Activated T-cell treated with anti-CD3 and anti-CD28 coated beads, Interleukin-2, amount 50 U/mL, for 1 hour (primary cell): ENCODE measurements at places on chromosomes 12 and 14.

DNA sequence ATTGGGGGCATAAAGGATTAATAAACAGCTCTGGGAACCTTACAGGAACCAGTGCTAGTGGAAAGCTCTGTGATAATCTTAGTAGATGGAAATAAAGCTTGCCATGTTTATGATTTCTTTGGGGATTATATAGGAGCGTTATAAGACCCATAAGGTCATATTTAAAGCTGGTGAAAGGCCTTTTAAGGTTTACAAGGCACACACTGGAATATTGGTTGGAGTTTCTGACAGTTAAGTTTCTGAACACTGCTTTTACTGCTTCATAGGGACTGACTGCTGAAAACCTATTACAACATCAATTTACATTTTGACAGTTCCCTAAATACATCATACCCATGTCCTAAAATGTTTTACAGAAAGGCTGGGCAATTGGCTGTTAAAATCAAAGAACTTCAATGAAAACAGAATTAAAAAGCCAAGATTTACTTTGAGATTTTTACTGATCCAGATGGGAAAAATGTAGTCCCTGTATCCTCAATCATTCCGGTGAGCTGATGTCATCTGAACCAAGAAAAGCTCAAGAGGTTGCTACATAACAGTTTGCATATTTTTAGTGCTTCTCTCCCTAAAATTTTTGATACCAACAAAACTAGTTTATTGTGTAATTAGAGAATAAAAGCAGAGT lies 153.7 kb upstream of the IGF1 start:
- DNase-seq = no peak

GRCh38 chr12:1611803-1612572 lies 17.0 kb upstream of the WNT5B start:
- no peak for DNase-seq

DNA sequence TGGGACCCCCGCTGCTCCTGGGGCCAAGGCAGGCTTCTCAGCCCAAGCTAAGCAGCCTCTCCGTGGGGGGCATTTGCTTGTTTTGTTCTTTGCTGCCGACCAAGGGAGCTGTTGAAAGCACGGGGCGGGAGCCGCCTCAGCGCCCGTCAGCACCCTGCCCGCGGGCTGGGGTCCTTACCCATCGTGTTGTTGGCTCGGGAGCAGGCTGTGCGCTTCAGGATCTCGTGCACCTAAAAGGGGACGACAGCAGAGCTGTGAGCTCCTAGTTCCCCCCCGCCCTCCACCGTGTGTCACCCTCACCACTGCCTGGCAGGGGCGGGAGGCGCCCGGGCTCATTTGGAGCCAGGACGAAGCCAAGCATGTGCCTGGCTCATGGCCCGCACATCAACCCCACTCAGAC lies 117.5 kb downstream of the ANO2 start:
- DNase-seq = no peak

GRCh38 chr14:102095231-102095870 lies 8.5 kb upstream of the HSP90AA1 start:
- no peak for DNase-seq

- DNase-seq = peak; percentile 46
Observed at GRCh38 chr12:104498211-104498801, 41.6 kb downstream of the CHST11 start.

GRCh38 chr14:24280797-24281460 lies 9.5 kb upstream of the RABGGTA start:
- DNase-seq = no peak

GRCh38 chr14:59036134-59036533 lies 152.3 kb upstream of the DAAM1 start:
- DNase-seq = no peak

- DNase-seq = no peak
Observed at GRCh38 chr12:64603183-64603841, 7.0 kb upstream of the RASSF3 start.

GRCh38 chr12:94977766-94978468 lies 25.6 kb downstream of the NDUFA12 start:
- DNase-seq = no peak

- DNase-seq = no peak
Observed at GRCh38 chr14:25396128-25396527, 346.2 kb upstream of the STXBP6 start.

- DNase-seq = no peak
Observed at GRCh38 chr12:124893792-124894516, 20.5 kb downstream of the UBC start.

GRCh38 chr12:132827763-132828703 lies 636 bp downstream of the GOLGA3 start:
- DNase-seq = no peak

- no peak for DNase-seq
Observed at GRCh38 chr12:43028826-43029225, 439.3 kb upstream of the PRICKLE1 start.

GRCh38 chr12:45914090-45914489 lies 76.3 kb downstream of the SCAF11 start:
- no peak for DNase-seq

- DNase-seq = no peak
Observed at GRCh38 chr12:105956662-105957457, 181.9 kb downstream of the NUAK1 start.

DNA sequence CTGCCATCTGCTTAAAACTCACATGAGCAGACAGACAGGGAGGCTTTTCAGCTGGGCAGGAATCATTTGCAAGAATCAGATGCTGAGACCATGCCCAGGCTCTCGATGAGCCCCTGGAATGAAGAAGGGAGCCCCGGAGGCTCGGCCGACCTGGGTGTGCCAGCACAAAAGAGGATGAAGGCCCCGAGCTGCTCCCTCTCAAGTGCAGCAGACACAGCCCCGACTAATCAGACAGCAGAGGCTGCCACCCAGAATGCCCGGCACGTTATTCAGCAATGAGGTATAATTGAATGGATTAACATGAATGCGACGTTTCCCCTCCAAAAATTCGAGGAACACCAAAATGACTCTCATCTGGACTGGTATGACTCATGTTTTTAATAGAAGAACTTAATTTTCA lies 58.9 kb downstream of the BCL11B start:
- DNase-seq = peak; percentile 62

DNA sequence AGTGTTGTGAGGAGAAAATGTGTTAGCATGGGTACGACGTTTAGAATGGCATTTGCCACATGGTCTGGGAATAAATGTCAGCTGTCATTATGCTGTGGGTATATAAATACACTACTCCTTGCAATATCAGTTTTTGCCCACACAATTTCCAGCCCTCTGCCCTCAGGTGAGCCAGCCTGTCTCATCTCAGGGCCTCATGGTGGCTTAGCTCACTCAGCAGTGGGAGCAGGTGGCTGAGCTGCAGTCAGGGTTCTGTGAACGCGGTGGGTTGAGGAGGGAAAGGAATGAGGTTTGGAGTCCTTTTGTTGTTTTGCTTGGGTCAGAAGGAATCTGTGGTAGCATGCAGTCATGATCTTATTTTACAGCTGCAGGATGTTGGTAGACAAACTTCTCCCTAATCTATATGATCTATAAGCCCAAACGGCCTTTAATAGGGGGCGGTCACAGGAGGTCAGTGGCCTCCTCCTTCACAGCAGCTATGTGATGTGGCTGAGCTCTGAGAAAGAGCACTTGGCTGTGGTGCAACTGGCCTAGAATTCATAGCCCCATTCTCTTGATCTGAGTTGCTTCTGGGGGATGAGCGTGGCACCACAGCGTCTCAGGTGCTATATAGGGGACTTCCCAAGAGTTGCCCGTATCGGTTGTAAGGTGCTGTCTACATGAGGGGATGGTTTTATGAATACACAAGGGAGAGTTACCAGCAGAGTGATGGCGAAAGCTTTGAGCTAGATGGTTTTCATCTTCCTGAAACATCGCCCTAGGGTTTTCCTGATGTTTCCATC lies 27.8 kb upstream of the KCNA5 start:
- DNase-seq = no peak

DNA sequence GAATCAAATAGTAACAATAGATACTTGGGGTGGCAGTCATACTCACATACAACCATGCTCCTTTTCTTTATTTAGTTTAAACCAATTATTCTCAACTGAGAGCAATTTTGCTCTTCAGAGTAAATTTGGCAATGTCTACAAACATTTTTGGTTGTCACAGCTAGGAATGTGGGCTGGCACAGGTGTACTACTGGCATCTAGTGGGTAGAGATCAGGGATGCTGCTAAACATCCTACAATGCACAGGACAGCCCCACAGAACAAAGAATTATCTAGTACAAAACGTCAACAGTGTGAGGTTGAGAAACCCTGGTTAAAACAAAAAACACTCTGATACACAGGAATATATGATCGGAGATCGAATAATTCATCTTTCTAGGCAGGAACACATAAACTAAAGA lies 186.5 kb downstream of the NELL2 start:
- DNase-seq = no peak

- DNase-seq = no peak
Observed at GRCh38 chr14:52422650-52423356, 108.7 kb downstream of the PTGER2 start.

GRCh38 chr12:6273541-6274230 lies 36.8 kb upstream of the PLEKHG6 start:
- no peak for DNase-seq

- DNase-seq = no peak
Observed at GRCh38 chr14:96081767-96082400, 42.7 kb downstream of the C14orf132 start.

DNA sequence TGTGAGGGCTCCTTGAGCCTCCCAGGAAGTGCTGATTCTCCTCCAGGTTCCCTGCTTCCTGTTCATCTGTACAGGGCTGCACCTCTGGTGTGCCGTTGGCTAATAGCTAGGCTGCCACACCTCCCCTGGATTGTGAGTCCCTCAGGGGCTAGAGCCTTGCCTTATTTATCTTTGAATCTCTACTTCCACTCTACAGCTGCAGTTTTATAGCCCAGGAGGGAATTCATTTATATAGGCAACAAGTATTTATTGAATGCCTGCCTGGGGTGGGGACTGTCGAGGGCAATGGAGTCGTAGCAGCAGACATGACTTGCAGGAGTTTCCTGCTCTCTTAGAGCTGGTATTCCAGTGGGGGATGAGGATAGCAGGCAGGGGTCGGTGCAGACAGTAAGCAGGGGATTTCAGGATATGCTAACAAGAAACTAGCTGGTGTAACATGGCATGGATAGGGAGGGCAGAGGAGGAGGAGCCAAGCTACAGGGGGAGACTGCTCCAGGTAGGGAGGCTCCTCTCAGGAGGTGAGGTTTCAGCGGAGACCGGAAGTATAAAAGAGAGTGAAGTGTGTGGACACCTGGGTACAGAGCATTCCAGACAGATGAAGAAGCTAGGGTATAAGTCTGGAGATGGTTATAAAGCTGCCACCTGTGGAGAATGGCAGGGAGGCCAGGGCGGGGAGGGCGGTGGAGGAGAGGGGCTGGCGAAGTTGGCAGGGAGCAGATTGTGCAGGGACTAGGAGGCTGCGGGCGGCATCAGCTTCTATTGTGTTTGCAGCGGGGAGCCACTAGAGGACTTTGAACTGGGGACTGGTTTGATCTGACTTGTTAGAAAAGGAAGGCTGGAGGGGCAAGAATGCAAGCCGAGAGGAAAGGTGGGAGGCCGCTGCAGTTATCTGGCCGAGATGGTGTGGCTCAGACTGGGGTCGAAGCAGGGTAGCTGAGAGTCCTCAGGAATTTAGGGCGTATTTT lies 17.2 kb downstream of the USP30 start:
- no peak for DNase-seq

DNA sequence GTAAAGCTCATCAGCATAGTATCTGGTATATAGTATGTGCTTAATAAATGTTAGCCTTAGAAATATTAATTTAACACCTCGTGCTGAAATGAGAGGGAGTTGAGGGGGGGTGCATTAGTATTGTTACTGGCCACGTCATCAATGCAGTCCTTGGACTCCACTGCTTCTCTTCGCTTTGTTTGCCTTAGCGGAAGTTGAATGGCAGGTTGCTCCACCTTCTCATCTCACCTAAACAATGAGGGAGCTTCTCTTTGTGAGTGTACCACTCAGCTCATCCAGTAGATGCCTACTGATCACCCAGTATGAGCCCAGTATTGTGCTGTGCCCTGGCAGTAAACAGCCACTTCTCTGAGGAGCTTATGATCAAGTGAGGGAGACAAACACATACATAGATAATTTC lies 4.5 kb downstream of the TMEM117 start:
- no peak for DNase-seq

GRCh38 chr14:51323492-51323891 lies 83.4 kb downstream of the TMX1 start:
- no peak for DNase-seq

- DNase-seq = no peak
Observed at GRCh38 chr12:68367116-68367515, 35.0 kb upstream of the MDM1 start.

GRCh38 chr12:92465786-92466295 lies 236.9 kb upstream of the PLEKHG7 start:
- no peak for DNase-seq

- DNase-seq = no peak
Observed at GRCh38 chr12:57242329-57242690, 8.7 kb downstream of the STAC3 start.

- DNase-seq = no peak
Observed at GRCh38 chr14:92108345-92109254, 2.2 kb upstream of the ATXN3 start.

DNA sequence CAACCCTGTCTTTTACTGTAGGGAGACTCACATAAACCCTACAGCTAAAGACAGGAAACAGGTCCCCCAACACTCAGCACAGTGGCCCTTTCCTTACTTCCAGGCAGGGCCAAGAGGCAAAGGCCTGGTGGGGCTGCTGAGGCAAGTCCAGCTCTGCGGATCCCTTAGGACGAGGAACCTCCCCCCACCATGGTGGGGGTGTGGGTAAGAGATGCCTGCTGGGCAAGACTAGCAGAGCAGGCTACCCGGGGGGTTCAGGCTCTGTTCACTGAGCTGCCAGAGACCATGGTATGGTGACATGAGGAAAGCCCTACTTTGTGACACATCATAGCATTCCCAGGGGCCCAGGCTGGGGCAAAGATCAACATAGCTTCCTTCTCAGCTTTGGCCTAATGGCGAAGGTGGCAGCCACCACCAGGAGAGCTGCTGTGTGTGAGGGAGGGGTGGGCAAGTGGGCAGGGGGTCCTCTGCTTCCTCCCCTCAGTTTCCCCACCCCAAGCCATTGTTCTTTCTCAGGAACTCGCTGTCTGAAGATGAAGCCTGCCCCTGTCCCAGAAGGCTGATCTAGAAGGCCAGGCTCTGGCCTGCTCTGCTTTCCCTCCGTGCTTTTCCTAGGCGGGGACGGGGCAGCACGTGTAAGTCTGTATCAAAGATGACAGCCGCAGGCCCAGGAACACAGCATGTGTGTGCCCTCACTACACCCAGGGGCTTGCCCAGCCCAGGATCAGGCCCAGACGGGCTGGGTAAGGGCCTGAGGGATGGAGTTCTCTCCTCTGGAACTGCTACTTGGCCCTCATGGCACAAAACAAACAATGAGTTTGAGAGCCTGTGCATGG lies 10.1 kb upstream of the TINF2 start:
- no peak for DNase-seq
